Body of pancreas (tissue), 4 donors: ENCODE measurements at places on chromosomes 12 and 14.
A peak's percentile ranks its signal among the peaks of the same experiment; 100 is the strongest.

DNA sequence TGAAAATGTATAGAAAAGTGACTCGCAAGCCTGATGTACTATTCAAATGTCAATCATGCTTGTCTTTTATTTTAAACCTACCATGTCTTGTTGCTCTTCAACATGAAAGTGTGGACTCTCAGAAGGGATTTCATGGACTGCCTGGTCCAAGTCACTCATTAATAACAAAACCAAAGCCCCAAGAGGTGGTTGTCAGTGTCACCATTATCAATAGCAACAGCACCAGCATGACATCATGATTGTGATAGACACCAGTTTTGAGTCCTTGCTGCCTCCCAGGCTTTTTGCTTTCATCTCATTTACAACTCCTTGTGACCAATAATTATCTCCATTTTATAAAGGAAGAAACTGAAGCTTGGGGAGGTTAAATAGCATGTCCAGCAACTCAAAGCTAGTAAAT is 112.0 kb upstream of the TMPO start:
- no peaks in the 10 kb centered on the region for H3K4me1 ChIP-seq
- no peaks in the 10 kb centered on the region for H3K27me3 ChIP-seq
- H3K36me3 ChIP-seq: no peaks in the 10 kb centered on the region
- no peak for DNase-seq

GRCh38 chr12:46556105-46556559 is 183.6 kb upstream of the SLC38A2 start:
- H3K4me3 ChIP-seq: no peak overlapping the region
- DNase-seq: no peak
- H3K36me3 ChIP-seq: no peaks in the 10 kb centered on the region
- H3K27me3 ChIP-seq: no peaks in the 10 kb centered on the region

- H3K27me3 ChIP-seq: no peaks in the 10 kb centered on the region
- H3K4me1 ChIP-seq: no peaks in the 10 kb centered on the region
- H3K36me3 ChIP-seq: no peaks in the 10 kb centered on the region
Observed at GRCh38 chr14:93527203-93527607, 96.5 kb downstream of the UNC79 start.

DNA sequence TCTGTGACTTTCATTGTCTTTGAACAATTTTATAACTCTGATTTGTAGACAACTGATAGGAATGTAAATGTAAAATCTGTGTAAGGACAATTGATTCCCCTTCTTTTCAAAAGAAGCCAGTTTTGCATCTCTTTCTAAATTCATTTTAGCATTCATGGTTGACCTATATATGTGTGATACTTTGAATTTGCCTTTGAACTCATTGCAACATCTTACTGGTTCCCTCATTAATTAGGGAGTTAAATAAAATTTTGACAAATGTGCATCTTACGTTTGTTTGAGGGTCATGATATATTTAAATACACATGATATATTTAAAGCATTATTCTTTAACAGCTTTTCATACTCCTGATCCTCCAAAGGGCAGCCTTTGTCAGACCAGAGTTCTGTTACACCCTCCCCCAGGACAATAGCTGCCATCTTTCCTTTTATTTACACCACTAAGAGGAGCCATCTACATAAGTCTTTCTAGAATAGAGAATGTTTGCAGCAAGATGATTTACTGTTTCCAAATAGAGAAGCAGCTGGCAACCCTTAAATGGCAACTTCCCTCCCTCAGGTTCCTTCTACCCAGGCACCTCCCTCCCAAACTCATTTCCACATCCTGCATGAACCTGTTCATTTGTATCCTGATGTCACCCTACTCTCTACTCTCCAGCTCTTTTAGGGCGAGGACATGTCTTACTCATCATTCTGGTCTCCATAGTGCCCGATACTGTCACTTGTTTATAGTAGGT is 40.2 kb upstream of the APPL2 start:
- H3K4me3 ChIP-seq: no peak overlapping the region
- no peaks in the 10 kb centered on the region for H3K27me3 ChIP-seq
- no peaks in the 10 kb centered on the region for H3K36me3 ChIP-seq
- no peak for DNase-seq

DNA sequence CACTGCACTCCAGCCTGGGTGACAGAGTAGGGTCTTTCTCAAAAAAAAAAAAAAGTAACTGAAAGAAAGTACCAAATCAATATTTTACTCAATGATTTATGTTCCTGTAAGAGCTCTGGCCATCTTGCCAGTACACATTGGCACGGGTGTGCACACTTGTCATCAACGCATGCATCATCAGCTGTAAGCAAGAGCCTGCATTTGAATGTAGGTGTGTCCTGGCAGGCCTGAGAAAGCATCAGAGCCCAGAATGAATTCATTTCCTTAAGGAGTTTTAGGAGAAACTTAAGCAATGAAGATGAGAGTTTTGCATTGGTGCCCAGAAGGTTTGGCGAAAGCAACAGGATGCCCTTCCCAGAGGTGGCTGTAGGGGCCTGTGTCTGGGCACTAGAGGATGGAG is 88.5 kb upstream of the FZD10 start:
- no peaks in the 10 kb centered on the region for H3K27me3 ChIP-seq
- no peaks in the 10 kb centered on the region for H3K36me3 ChIP-seq
- no peak for DNase-seq
- H3K4me3 ChIP-seq: no peak overlapping the region
- H3K27ac ChIP-seq: no peak overlapping the region

DNA sequence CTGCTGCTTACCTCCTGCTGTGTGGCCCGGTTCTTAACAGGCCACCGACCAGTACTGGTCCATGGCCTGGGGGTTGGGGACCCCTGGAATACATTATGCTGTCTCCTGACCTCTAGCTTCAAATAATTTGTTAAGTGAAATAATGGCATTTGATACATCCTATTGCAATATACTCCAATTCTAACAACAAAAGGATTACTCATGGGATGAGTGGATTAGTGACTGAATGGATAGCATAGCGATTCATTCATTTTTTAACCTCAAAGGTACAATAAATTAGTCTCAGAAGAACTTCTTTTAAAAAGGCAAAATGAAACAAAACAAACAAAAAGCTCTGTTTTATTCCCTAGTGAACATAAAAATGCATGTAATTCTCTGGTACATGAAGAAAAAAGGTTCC is 147.9 kb upstream of the PKP2 start:
- no peak overlapping the region for H3K4me3 ChIP-seq
- no peak for DNase-seq
- no peaks in the 10 kb centered on the region for H3K4me1 ChIP-seq
- no peak overlapping the region for H3K27ac ChIP-seq

DNA sequence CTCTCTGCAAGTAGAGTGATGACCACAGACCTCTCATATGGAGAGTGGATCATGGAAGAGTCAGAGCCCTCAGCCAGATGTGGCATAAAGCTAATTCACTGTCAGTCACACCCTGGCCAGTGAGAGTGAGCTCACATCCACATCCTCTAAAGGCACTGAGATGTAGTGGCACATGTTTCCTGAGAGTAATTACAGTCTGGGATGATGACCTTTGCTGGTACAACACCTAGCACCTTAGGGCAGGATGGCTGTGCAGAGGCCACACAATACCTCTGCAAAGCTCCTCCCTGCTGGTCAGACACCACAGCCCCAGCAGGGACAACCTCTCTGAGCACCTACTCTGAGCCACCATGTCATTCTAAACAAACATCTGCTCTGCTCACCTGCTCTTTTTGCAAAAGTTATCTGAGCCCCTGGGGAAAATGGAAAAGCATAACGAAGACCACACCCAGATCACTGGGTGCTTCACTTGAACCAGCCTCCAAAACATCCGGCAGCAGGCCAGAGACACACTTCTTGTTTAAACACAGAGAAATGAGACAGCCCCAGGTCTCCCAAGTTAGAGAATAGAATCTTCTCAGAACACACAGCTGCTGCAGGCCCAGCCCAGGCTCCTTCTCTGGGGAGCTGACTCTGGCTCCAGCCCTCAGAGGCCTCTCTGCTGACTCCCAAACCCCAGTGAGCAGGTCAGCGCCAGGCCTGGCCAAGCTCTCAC is 30.3 kb downstream of the PITPNM2 start:
- no peak for DNase-seq
- no peak overlapping the region for H3K27ac ChIP-seq
- no peaks in the 10 kb centered on the region for H3K36me3 ChIP-seq
- peaks cover 7% of the 10 kb centered on the region for H3K4me1 ChIP-seq

DNA sequence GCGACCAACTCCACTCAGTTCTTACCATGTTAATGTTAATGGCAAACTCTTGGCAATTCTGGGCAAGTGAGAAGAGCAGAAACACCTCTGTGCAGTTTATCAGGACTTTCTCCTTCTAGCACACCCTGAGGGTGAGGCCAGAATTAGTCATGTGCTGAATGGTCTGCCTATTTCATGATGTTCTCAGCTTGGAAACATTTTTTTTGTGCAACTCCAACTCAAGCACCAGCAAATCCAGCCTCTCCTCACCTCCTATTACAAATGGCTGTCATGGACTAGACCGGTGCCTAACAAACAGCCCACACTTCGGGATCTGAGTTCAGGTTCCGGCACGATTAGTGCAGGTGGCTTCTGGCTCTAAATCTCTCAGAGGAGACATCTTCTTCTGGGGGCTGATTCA is 246.0 kb downstream of the ZFP36L1 start:
- no peaks in the 10 kb centered on the region for H3K36me3 ChIP-seq
- no peak overlapping the region for H3K4me3 ChIP-seq
- peaks cover 54% of the 10 kb centered on the region for H3K4me1 ChIP-seq
- no peak for DNase-seq
- no peak overlapping the region for H3K27ac ChIP-seq

DNA sequence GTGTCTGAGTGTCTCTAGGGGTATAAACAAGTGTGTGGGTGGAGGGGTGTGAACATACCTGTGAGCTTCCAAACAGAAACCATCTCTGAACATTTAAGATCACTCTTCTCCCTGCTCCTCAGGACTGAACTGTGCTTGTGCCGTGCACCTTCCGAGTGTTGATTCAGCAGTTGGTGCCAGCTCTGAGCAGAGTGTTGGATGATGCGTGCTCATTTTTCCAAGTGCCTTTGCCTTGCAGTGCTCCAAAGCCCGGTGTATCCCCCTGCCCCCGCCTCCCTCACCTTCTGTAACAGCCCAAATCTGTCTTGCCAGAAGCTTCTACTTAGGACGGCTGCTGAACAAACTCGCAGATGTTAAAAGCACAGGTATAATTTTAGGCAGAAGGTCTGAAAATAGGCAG is 4.4 kb downstream of the WSCD2 start:
- H3K4me3 ChIP-seq: no peak overlapping the region
- no peak overlapping the region for H3K27ac ChIP-seq
- DNase-seq: no peak
- H3K4me1 ChIP-seq: peaks cover 14% of the 10 kb centered on the region
- H3K27me3 ChIP-seq: no peaks in the 10 kb centered on the region

DNA sequence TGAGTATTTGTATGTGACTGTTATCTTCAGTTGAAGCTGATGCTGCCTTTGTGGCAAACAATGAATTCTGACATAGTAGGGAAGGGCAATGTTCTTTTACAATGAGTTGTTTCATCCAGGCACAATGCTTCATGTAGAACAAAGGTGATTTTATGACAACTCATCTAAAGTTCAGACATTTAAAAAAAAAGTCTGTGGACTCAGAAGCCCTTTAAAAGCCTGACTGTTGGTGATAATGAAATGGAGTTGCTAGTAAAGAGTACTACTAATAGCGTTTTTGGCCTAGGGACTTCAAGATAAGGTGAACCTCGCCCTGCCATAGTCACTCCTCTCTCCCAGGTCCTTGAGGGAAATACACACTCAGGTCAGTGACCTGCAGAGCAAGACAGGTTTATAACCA is 105.1 kb downstream of the AKAP6 start:
- no peak for DNase-seq
- H3K4me1 ChIP-seq: no peaks in the 10 kb centered on the region
- no peak overlapping the region for H3K4me3 ChIP-seq
- no peaks in the 10 kb centered on the region for H3K36me3 ChIP-seq
- H3K27me3 ChIP-seq: no peaks in the 10 kb centered on the region
- no peak overlapping the region for H3K27ac ChIP-seq

DNA sequence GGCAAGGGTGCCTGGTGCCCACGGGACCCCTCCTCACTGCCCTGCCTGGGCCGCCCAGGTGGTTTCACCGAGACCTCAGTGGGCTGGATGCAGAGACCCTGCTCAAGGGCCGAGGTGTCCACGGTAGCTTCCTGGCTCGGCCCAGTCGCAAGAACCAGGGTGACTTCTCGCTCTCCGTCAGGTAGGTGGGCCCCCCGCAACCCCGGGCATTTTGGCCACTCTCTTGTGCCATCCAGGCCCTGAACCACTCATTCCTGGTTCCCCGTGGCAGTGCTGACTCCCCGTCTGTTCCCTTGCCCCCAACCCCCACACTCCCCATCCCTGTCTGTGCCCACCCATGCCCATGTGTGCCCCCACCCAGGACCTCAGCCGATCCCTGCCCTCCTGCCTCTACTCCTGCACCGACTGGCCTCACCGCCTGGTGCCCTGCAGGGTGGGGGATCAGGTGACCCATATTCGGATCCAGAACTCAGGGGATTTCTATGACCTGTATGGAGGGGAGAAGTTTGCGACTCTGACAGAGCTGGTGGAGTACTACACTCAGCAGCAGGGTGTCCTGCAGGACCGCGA is 480 bp downstream of the PTPN6 start:
- no peak overlapping the region for H3K4me3 ChIP-seq
- peaks cover 12% of the 10 kb centered on the region for H3K4me1 ChIP-seq
- H3K27me3 ChIP-seq: no peaks in the 10 kb centered on the region
- no peak for DNase-seq
- no peaks in the 10 kb centered on the region for H3K36me3 ChIP-seq
- H3K27ac ChIP-seq: peak overlapping the region; percentile 55

DNA sequence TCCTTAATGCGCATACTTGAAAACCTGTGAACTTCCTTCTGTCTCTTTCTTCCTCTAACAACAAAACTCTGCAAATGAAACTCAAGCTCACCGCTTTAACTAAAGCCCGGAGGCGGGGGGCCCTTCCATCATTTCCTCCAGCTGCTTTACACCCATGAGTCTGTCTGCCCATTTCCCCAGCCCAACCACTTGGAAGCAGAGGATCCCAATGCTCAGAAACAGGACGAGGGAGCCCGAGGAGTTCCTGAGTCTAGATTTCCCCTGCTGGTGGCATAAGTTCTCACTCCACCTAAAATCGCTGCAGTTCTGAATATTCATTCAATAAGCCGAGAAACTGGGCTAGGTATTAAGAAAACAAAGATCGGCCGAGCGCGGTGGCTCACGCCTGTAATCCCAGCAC is 30.8 kb downstream of the GPR19 start:
- H3K4me1 ChIP-seq: no peaks in the 10 kb centered on the region
- no peak overlapping the region for H3K4me3 ChIP-seq
- H3K27ac ChIP-seq: no peak overlapping the region
- no peaks in the 10 kb centered on the region for H3K27me3 ChIP-seq
- no peaks in the 10 kb centered on the region for H3K36me3 ChIP-seq

DNA sequence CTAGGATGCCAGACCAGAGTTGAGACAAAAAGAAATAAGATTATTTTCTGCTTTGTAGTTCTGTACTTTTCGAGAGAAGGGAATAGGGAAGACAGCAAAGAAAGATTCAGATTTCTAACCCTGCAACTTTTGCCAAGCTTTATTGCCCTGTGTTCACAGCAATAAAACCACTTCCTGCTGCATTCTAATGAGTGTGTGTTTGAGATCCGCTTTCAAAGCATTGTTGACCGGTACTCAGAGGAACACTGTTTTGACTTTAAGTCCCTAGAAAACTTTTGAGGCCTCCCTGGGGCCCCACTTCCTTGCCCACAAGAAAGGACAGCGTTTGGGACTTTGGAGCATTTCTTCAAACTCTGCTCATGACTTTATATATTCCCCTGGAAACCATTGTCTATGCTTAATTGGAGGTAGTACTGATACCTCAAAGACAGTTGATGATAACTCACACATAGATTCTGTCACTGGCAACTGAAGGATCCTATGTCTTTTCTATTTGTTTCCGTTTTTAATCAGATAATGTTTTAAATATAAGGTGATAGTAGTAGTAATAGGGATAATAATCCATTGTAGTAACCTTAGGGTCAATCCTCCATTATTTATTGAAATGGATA is 1.3 kb downstream of the RNASE6 start:
- H3K36me3 ChIP-seq: no peaks in the 10 kb centered on the region
- no peak overlapping the region for H3K27ac ChIP-seq
- H3K27me3 ChIP-seq: no peaks in the 10 kb centered on the region
- H3K4me3 ChIP-seq: no peak overlapping the region
- DNase-seq: peak; percentile 22
